ENCODE measurements at places on chromosomes 4 and X. TPM values are rescaled to one million over a fixed set of nuclear protein-coding genes. Genes with fewer than 3 reads are reported as not detected.
A peak's percentile ranks its signal among the peaks of the same experiment; 100 is the strongest.

The MGARP gene
- 1.1 TPM for polyA plus RNA-seq

The IL2 gene
- not detected for polyA plus RNA-seq

The WDR19 gene
- 12.8 TPM for polyA plus RNA-seq

The MAGEA3 gene
- polyA plus RNA-seq = 2.3 TPM

The CBR4 gene
- polyA plus RNA-seq = 10.1 TPM

The FATE1 gene
- not detected for polyA plus RNA-seq

The BMP3 gene
- polyA plus RNA-seq = not detected

The MSX1 gene
- polyA plus RNA-seq = 2.9 TPM

The PFKFB1 gene
- 0.04 TPM for polyA plus RNA-seq

The AADAT gene
- polyA plus RNA-seq = 9.8 TPM

The FGG gene
- polyA plus RNA-seq = 3.2 TPM

The NDP gene
- polyA plus RNA-seq = not detected

The PARM1 gene
- polyA plus RNA-seq = 0.40 TPM

The KIF4A gene
- polyA plus RNA-seq = 26.5 TPM

The NPNT gene
- 0.56 TPM for polyA plus RNA-seq

- DNase-seq = no peak
Observed at GRCh38 chr4:125243789-125244397, 70.9 kb upstream of the FAT4 start.

DNA sequence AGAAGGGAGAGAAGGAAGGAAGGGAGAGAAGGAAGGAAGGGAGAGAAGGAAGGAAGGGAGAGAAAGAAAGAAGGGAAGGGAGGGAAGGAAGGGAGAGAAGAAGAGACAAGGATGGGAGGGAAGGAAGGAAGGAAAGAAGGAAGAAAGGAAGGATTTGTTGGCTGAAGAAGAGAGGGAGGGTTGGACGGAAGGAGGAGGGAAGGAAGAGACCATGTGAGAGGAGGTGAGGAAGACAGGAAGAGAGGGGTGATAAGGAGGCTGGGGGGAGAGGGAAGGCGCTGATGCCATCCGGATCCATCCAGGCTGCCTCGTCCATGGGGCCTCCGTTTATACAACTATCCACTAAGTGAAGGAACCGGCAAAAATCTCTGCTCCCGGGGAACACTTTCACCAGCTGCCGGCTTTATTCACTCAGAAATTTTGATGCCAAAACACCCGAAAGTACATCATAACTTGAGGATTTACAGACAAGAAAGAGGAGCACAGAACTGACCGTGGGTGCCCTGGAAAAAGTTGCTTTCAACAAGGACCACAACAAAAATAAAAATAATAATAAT is 14.9 kb downstream of the DHRSX start:
- DNase-seq = no peak

- DNase-seq = peak; percentile 36
Observed at GRCh38 chrX:48558271-48558670, 16.0 kb upstream of the RBM3 start.

DNA sequence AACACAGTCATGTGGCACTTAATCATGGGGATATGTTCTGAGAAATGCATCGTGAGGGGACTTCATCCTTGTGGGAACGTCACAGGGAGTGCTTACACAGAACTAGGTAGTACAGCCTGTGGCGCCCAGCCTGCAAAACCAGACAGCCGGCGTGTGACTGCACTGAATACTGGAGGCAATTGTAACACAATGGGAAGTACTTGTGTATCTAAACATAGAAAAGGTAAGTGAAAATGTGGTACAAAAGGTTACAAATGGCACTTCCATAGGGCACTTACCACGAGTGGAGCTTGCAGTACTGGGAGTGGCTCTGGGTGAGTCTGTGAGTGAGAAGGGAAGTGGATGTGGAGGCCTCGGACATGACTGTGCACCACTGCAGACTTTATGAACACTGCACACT is 5.2 kb downstream of the TLR3 start:
- no peak for DNase-seq

GRCh38 chr4:38242101-38242500 is 281.9 kb downstream of the PTTG2 start:
- DNase-seq = no peak

GRCh38 chrX:154742613-154743012 is 8.3 kb downstream of the GAB3 start:
- no peak for DNase-seq

DNA sequence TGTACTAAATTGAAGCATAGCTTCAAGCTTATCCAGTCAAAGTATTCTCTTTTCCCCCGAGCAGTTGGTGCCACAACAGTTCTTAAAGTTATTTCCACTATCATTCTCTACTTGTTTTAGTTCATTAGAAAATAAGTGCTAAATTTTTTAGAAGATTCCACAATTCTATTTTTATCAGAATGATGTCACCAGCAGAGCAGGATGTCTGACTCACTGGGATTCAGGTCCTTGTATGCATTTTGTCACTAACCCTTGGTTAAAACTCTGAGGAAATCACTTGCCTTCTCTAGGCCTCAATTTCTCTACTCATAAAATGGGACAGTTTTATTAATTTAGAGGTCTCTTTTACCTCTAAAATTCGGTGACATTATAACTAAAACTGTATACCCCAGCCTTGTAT is 3.4 kb downstream of the DDX53 start:
- DNase-seq = no peak

DNA sequence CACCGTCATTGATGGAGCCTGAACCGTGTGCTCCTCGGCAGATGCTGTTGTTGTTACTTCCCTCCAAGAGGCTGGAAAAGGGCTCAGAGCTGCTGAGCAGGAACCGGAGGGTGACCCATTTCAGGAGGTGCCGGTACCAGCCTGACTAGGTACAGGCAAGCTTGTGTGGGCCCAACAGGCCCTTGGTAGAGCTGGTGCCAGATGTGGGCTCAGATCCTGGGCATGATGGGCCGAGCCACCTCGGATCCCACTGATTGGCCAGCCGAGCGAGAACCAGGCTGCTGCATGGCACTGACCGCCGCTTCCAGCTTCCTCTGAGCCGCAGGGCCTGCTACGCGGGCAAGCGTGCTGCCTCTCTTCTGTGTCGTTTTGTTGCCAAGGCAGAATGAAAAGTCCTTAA is 33.7 kb downstream of the NOP14 start:
- DNase-seq = no peak

GRCh38 chr4:84258905-84259830 is 239.9 kb downstream of the NKX6-1 start:
- peak; percentile 19 for DNase-seq

DNA sequence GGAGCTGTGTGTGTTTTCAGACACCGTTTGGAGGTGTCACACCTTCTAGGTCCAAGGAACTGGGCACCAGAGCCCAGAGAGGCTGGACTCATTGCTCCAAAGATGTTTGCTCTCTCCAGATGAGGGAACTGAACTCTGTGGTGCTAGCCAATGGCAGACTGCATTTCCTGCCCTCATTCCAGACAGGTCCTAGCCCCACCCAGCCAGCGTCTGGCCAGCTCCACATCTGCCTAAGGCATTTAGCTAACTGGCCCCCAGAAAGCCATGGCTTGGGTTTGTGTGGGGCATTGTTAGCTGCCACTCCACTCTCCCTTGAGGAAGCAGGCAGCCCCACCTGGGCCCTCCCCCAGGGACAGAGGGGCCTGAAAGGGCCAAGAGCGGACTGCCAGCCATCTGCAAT is 11.4 kb downstream of the FGD1 start:
- DNase-seq = no peak

- DNase-seq = no peak
Observed at GRCh38 chr4:85907001-85907400, 432.1 kb downstream of the ARHGAP24 start.

- no peak for DNase-seq
Observed at GRCh38 chr4:177225605-177226004, 84.1 kb upstream of the NEIL3 start.

GRCh38 chrX:69289046-69289792 is 124.0 kb upstream of the PJA1 start:
- no peak for DNase-seq

GRCh38 chr4:147103403-147103946 is 157.8 kb upstream of the TTC29 start:
- DNase-seq = peak; percentile 7

DNA sequence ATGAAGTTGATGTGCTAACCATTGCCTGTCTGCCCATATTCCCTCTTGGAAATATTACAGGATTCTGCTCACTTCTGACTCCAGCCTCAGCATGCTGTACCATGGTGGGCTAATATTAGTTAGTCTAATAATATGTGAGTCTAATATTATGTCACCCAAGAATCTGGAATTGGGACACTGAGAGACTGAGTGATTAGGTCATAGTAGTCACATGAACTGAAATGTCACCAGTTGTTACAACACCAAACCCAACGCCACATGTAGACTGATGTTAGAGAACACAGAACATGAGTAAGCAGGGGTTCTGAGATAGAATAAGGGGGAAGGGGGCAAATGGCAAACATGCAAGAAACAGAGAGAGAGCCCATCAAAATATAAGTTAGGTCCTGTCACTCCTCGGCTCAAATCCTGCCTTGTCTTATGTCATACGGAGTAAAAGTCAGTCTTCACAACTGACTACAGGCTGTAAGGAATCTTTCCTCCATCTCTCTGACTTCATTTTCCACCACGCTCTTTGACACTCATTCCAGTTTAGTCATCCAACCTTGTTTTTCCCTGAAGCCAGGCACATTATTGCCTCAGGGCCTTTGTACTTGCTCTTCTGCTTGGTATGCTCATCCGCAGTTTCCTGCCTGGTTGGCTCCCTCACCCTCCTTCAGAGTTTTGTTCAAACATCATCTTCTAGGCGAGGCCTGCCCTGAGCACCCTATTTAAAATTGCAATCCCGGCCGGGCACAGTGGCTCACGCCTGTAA is 9.6 kb upstream of the SLAIN2 start:
- DNase-seq = no peak

GRCh38 chr4:10006231-10006600 is 15.1 kb downstream of the SLC2A9 start:
- peak; percentile 75 for DNase-seq

- no peak for DNase-seq
Observed at GRCh38 chrX:103002576-103002975, 61.4 kb downstream of the BEX1 start.

DNA sequence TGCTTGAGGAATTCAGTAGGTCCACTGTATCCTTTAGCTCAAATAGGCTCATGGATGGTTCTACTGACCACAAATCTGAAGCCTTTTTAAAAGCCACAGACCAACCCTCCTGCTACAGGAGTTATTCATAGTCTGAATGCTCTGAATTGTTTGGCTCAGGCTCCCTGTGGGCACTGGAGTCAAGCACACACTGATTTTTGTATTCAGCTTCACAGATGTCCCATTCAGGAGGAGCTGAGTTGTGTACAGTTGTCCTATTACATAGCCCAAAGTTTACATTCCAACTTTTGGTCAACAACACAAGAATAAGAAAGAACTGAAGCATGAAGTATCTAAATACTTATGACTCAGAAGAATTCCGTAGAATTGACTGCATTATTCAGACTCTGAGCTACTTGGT is 243.9 kb downstream of the UNC5C start:
- peak; percentile 84 for DNase-seq

GRCh38 chrX:39401483-39402110 is 600.3 kb downstream of the MID1IP1 start:
- DNase-seq = no peak

- no peak for DNase-seq
Observed at GRCh38 chr4:66216252-66216651, 546.0 kb upstream of the EPHA5 start.

DNA sequence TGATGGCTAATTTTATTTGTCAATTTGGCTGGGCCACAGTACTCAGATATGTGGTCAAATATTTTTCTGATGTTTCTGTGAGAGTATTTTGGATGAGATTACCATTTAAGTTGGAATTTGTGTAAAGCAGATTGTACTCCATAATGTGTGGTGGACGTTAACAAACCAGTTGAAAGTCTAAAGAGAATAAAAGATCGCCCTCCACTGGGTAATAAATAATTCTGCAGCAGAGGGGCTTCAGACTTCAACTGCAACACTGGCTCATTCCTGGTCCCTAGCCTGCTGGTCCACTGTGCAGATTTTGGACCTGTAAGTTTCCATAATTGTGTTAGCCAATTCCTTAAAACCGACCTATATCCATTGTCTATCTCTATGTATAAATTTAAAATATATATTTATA is 540.3 kb downstream of the PCDH18 start:
- DNase-seq = no peak

GRCh38 chrX:40062525-40063155 is 35.1 kb downstream of the BCOR start:
- no peak for DNase-seq

- no peak for DNase-seq
Observed at GRCh38 chr4:24224446-24224845, 334.6 kb upstream of the PPARGC1A start.

DNA sequence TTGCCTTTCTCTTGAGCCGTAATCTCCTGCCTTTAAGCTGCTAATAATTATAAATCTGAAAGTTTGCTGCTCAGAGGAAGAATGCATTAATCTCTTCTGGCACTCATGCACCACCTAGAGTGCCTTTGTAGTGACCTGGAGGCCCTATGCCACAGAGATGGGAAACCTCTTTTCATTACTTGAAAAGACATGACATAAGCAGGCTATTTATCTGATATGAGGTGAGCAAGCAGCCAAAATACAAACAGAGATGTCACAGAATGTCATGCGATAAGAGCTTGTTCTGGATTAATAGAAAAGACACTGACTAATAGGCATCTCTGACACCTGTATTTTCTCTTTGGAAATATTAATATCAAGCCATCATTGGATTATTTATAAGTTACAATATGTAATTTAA is 42.3 kb downstream of the GABRB1 start:
- DNase-seq = no peak

- DNase-seq = no peak
Observed at GRCh38 chr4:87916626-87917025, 58.9 kb upstream of the SPP1 start.

DNA sequence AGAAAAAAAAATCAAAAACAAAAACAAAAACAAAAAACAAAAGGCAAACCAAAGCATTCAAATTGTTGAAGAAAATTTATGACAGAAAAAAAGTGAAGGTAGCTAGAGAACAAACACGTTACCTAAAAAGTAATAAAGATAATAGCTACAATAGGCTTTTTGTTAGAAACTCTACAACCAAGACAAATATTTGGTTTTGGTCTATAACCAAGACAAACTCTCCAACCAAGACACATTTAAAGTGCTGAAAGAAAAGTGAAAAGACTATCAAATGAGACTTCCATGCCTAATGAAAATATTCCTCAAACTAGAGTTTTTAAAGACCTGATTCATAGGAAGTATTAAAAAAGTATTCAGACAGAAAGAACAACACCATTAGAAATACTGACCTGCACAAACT is 391.9 kb upstream of the NDST4 start:
- DNase-seq = no peak

GRCh38 chrX:134807039-134807729 is 148.9 kb upstream of the PLAC1 start:
- peak; percentile 77 for DNase-seq

GRCh38 chr4:37951461-37952352 is 8.5 kb upstream of the PTTG2 start:
- no peak for DNase-seq

GRCh38 chr4:1111259-1111809 is 2.0 kb downstream of the RNF212 start:
- DNase-seq = no peak

- no peak for DNase-seq
Observed at GRCh38 chr4:38152721-38153386, 192.7 kb downstream of the PTTG2 start.

Data from A549 (cell line).